ENCODE measurements at places on chromosomes 3 and 15. TPM values are rescaled to one million over a fixed set of nuclear protein-coding genes. Genes with fewer than 3 reads are reported as not detected.

GRCh38 chr15:66253418-66254088, at the start of gene MEGF11:
Gene MEGF11, minus strand, starts transcription at chr15:66253750. Its CDS starts 125,347 bp downstream, at chr15:66128403.
- no peak for DNase-seq

DNA sequence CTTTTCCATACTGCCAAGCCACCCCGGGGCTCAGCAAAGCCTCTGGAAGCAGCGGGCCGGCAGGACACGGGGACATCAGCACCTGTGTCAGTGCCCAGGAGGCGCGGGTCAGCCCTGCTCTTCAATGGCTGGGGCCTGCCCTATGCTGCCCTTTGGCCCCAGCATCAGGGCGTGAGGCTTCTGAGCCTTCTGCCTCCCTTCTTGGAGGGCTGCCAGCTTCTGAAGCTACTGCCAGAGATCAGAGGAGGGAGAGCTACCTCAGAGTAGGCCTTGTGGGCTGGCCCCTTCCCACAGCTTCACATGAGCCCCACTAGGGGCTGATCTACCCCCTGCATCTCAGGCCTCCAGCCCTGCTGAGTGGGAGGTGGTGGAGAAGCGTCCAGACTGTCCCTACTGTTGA, 13.0 kb upstream of the TMEM115 start:
- DNase-seq = no peak

DNA sequence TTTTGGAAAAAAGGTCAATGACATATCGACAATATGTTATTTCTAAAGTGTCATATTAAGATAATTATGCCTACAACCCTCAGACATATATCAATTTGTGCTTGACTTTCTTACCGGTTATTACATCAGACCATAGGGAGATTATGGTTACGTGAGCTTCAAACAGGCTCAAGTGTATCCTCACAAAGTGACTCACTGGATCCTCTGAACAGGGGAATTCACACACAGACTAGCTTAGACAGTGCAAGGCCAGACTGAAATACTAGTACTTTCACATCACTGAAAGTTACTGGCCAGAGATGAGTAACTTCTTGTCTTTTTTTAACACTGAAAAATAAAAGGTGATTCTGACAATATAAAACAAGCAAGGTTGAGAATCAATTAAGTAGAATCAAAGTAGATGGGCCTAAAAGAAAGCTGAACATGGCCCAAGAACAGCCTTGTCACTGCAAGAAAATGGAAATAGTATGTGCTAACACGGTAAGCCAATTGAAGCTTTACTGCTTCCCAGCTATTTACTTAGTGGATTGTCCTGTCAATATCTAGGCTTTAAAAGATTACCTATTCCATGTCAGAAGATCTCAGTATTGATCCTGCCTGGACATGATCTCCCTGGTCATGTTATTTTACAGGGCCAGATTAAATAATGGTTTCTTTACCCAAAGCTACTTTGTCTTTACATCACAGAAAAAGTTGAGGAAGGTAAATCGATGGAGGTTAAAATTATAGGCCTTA, 848.6 kb downstream of the ROBO1 start:
- DNase-seq = no peak

GRCh38 chr3:136543385-136543784, 208.8 kb downstream of the STAG1 start:
- DNase-seq = no peak

DNA sequence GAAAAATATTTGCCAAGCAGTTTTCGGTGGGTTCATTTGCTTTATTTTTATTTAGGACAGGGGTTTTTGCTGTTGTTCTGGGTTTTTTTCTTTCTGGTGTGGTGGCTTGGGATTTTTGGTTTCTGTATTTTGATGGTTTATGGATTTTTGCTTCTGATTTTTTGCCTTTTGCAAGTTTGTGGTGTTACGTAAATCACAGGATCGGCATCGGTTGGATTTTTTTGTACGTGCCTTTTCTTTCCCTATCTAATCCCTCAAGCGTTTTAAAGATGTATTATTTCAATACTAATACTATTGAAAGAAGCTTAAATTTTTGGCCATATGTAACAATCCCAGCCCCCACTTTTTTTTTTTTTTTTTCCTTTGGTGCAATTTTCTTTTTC, 782 bp upstream of the BCL6 start:
- DNase-seq = no peak

DNA sequence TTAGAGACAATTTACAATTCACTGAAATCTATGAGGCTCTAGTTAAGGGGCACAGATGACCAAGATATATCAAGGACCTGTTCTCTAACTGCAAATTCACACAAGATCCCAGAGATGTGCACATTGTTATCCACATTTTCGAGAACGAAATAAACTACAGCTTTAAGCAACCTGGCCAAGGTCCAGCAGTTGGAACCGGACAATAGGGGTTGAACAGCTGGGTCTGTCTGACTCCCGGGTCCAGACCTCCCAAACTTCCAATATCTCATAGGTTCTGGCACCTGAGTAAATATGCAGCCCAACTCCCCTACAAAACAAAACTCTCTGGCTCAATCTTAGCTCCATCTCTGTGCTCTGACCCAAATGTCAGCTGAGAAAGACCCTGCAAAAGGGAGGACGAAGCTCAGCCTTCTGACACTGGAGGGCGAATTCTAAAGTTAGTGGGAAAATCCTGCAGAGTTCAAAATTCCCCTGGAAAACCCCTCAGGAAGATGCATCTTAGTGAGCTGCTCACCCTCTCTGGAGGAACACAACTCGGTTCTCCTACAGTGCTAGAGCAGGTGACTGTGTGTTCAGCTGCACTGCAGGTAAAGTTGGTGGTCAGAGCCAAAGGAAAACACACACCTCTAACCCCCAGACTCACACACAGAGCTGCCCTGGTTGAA, 14.2 kb upstream of the SPATA12 start:
- DNase-seq = no peak

GRCh38 chr3:11244121-11244677, 28.0 kb upstream of the ATG7 start:
- no peak for DNase-seq

DNA sequence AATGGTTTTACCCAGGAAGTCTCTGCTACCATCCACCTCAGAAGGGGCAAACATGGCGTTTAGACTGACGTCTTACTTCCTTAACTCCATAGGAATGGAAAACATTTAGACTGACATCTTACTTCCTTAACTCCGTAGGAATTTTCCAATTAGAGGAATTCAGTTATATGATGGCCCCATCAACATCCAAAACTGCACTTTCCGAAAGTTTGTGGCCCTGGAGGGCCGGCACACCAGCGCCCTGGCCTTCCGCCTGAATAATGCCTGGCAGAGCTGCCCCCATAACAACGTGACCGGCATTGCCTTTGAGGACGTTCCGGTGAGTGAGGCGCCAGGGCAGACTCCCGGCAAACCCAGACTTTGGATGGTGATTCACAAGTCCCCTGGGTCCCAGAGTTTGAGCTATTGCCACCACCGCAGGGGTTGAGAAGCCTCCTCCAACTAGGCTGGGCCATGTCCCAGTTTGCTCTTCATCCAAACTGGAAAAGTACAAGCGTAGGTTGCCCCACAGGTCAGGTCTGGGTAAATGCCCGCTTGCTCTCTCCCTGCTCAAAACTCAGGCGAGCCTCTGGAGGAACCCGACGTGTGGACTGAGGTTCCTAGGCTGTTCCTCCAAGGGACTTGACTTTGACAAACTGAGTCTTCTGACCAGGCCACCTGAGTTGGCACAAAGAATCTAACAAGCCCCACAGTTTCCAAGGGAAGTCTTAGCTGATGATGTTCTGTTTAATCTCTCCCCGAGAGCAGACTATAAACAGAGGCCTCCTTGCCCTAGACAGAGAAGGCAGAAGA, 57.7 kb downstream of the MESD start:
- no peak for DNase-seq

DNA sequence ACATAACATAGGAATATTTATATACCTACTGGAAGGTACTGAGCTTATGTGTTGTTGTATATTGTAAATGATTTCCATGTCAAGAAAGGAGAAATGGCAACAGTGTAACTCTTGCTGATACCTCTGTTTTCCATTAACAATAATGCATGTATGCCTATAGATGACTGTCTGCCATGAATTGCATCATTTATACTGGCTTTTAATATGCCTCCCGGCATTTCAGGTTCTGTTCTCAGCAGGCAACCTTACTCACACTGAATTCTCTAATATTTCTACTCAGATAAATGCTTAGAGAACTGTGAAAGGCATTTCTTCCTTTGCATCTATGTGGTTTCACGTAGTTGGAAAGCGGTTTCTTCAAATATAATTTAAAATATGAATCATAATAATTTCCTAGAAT, 41.8 kb downstream of the LEKR1 start:
- DNase-seq = no peak

GRCh38 chr3:131582438-131582837, 79.7 kb upstream of the MRPL3 start:
- DNase-seq = no peak

DNA sequence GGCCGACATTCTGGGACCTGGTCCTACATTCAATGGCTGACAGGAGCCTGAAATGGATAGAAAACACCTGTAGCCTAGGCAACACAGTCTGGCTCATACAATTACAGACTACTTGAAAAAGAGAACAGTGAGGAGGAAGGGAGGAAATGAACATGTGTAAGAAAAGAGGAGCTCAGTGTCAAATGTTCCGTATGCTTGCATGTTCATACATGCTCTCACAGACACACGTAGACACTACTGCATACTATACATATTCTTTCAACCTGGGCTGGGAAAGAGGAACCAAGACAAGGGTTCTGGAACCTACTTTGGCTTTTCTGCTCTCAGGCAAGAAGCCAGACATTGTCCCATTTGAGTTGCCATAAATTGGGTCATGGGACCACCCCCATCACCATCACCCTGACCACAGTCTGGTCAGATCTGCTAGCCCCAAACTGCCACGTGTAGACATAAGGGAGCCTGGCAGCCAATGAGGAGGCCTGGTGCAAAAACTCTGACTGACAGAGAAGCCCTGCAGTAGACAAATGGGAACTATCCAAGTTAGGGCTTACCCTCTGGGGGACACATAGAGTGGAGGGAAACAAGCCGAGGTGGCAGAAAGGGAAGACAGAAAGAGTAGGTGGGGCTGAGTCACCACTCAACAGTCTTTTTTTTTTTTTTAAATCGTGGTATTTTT, 310.0 kb downstream of the SHQ1 start:
- DNase-seq = peak; percentile 40

GRCh38 chr15:90259524-90259923, 5.9 kb upstream of the NGRN start:
- DNase-seq = no peak

DNA sequence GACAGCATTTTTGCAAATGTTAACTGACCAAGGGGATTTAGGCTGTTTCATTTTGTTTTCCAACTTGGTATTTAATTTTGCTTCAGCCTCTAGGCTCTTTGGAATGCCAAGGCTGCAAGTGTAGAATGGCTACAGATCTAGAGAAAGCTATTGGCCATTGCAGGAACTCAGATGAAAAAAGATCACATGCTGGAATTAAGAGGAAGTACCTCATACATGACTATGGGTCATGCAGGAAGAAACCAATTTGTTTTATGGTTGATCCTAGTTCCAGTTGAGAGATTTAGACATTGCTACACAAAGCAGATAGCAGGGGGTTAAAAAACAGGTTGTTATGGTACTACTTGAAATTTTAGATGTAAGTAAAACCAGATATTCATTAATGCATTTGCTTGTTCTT, 12.7 kb upstream of the CLDN16 start:
- no peak for DNase-seq

GRCh38 chr3:112734171-112734570, 93.2 kb upstream of the CCDC80 start:
- no peak for DNase-seq

GRCh38 chr3:167650459-167650858, 3.3 kb downstream of the WDR49 start:
- no peak for DNase-seq

DNA sequence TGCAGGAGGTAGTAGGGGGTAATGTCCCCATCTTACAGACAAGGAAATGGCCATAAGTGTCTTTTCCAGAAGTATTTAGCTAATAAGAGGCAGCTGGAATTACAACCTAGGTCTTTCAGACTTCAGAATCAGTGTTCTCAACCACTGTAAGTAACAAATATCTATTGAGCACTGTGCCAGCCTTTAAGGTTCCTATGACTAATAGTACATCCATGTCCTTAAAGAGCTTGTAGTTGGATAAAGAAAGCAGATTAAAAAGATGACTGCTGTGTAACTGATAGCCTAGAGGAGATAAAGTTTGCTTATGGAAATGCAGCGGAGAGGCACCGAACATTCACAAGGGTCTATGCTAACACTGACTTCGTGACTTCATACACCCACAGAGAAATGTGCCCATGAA, 136.0 kb downstream of the KCNMB2 start:
- no peak for DNase-seq

DNA sequence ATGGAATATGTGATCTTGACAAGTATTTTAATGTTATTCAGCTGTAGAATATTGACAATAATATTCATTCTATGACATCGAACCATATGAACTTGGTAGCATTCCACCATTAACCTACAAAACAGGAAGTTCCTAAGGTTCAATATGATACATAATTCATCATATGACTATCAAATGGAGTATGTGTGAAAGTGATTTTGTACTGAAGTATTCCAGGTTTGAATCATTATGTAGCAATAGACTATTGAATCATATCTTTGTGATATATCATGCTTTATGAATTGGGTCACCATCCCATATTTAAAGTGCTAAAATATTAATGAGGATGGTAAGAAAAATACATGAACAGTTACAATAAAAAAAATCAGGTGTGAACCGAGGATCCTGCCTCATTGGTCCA, 95.1 kb downstream of the TP63 start:
- DNase-seq = no peak

DNA sequence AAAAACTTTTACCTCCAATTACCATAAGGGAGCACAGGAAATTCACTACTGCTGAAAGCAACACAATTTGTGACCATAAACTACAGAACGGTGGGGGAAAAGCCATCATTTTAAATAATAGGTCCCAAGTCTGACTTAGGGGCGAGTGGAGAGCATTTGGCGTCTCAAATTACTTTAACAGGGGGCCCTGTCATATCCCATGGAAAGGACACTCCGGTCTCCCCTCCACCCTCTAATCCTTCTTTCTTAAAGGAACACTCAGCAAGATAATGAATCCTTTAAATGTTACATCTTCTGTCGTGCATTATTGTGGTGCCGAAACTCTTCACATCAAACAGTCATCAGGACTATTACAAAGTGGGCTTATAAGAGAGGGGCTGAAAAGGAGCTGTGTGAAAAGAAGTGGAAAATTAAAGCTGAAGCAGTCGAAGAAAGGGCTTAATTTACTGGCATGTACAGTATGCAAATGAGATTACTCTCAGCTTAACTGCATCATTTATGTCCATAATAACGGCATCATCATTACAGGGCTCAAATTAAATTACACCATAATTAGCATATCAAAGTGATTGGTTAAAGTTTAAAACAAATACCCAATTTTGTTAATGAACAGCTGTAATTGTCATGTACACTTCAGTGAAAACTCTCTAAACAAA, 342.2 kb downstream of the FOXP1 start:
- no peak for DNase-seq

- DNase-seq = no peak
Measured at GRCh38 chr3:58528629-58529028, 8.4 kb downstream of the ACOX2 start.

- DNase-seq = no peak
Measured at GRCh38 chr3:136296960-136297359, 46.8 kb downstream of the PCCB start.

CIB2 gene
- 2.2 TPM for total RNA-seq

GP5 gene
- total RNA-seq = 0.31 TPM

LDHAL6B gene
- total RNA-seq = not detected

PROK2 gene
- 0.26 TPM for total RNA-seq

MYO5C gene
- 0.27 TPM for total RNA-seq

HTR3E gene
- total RNA-seq = not detected

GRM7 gene
- not detected for total RNA-seq

GABRR3 gene
- total RNA-seq = not detected

REC114 gene
- not detected for total RNA-seq
